Globus pallidus (tissue), 1 donor: ENCODE measurements at places on chromosomes 1 and 21.

- no peak for DNase-seq
Observed at GRCh38 chr1:29272147-29272907, 36.0 kb downstream of the PTPRU start.

DNA sequence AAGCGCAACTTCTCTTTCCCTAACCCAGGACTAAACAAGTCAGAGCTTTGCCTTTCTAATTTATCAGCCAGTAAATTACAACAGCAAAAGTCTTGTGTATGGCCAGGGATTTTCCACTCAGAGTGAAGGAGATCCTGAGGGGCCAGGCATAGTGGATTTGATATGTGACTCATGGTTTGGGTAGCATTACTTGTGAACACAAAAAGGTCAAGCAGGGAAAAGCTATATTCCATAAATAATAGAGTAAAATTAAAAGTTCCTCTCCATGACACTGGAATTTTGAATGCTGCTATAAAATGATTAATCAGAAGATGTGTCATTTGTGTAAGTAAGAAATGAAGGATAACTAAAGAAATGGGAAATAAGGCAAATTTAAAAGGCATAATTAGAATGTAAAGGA is 284.8 kb downstream of the HLX start:
- no peak for DNase-seq

GRCh38 chr1:28341591-28341990 is 12.8 kb downstream of the MED18 start:
- DNase-seq = no peak

DNA sequence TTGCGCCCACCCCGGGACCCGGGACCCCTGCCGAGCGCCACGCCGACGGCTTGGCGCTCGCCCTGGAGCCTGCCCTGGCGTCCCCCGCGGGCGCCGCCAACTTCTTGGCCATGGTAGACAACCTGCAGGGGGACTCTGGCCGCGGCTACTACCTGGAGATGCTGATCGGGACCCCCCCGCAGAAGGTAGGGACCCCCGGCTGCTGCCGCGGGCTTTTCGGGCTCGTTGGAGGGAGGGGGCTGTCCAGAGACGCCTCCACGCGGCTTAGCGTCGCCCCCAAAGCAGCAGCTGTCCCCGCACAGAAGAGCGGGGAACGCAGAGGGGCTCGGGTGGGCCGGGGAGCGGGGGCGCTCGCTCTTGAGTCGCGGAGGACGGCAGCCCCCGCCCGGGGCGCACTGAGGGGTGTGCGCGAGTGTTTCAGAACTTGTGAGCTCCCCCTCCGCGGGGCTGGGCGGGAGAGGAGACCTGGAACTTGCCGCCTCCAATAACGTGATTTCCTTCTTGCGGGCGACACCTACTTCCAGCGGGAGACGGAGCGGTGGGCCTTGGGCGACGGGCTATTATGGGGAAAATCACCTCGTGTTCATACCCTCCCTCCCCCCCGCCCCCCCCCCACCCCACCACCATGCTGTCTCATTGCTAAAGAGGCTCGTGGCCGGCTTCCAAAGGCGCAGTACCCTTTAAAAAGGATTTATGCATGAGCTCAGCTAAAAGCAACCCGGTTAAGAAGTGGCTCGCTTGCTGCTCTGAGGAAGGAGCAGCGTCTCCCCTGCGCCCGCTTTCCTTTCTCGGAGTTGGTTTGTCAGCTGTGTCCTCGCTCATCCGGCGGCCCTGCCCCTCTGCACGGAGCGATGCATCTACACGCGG is 664 bp downstream of the BACE2 start:
- DNase-seq = peak; percentile 20

DNA sequence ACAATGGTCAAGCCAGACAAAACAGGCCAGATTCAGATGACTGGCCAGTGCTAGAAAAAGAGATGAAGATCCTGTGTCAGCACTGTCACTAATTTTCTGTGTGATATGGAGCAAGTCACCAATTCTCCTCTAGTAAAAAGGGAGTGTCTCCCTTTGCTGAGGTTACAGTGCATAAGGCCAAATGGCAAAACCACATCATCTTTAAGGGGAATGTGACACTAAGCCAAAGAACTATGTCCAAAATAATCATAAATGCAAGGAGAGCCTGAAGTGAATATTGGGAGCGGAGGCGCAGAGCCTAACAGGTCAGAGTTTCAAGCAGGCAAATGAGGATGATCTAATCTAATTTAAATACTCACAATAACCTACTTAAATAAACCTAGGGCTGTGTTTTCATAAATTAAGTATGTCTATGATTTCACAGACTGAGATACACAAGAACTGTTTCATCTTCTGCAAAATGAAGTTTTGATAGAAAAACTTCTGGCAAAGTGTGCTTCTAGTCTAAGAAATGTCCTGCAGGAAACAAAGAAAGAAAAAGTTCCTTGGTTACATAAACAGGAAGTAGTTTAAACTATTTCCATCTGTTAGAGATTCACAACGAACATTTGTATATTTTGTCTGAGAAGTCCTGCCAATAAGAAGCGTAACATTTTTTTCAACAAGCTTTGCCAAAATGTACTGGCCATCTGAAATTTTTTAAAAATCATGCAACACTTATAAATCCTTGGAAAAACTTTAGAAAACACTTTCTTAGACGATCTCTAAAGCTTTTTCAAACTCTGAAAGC is 290.2 kb downstream of the LRRC40 start:
- no peak for DNase-seq
